ENCODE measurements at places on chromosomes 5 and 9.

DNA sequence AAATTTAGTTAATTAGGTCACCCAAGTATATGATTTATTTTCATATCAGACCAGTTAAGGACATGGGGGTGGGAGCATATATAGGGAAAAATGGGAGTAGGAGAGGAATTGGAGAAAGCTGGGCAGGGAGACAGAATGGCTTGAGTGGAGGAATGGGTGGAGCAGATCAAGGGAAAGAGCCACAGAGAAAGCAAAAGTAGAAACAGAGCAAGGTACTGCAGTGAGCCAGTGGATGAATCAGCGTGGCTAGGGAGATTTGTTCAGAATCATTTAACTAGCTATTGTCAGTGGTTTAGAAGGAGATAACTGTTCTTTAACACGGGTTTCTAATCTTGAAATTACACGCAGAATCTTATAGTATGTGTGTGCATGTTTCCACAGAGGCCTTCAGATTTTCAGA is 37.4 kb downstream of the SNX24 start:
- peak; percentile 49 for DNase-seq

DNA sequence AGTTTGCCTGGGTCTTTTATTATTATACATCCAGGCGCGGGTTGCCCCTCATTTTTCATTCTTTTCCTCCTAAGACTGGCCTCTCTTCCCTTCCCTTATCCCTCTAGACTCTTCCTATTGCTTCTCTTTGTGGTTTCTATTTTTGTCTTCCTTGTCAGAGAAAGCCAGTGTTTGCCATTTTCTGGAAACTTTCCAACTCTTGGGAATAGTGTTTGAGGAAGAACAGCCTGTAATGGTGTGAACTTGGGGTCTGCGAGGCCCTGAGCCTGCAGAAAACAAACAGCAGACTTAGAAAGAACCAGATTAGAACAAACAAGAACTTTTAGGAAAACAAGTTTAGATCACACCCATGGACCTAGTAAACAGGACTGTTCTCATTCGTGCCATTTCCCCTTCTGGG is 15.5 kb downstream of the PRKACG start:
- DNase-seq: no peak

DNA sequence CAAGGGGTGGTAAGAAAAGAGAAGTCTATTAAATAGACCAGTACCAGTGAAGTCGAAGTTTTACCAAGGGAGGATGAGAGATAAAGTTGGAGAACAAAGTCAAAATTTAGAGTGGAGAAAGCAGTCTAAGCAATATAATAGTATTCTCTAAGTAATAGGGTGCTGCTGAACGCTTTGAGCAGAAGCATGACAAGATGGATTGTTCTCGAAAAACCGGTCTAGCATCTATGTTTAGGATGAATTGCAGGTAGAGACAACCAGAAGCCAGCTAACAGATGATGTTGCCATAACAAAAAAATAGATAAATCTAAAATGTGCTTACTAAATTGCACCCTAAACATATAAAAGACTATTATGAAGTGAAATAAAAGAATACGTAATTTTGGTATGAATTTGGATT is 237.0 kb downstream of the PRELID2 start:
- no peak for DNase-seq

DNA sequence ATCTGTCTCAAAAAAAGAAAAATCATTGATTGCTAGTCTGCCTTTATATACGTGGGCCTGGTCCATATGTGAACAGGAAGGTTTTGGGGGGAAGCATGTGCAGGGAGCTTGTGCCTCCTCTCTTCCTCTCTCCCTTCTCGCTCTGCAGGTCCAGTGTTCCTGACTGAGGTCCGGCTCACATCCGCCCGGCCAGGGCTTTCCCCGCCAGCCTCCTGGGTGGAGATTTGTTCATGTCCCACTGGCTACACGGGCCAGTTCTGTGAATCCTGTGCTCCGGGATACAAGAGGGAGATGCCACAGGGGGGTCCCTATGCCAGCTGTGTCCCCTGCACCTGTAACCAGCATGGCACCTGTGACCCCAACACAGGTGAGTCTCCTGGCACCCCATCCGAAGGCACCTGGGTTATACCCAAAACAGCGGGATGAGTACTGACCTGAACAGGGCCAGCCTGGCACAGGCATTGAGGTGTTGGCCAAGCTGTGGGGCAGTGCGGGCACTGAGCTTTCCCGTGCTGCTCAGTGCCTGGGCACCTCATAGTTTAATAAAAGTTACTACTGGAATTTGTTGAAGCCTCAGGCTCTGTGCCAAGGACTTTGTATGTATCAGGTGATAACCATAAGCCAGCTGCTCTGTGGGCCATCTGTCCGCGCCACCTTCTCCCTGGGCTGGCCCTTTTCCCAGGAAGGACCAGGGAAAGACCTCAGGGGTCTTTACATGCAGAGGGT is 39.4 kb upstream of the AIF1L start:
- no peak for DNase-seq
